Inflammatory macrophage treated with lipopolysaccharide for 4 hours (primary cell): ENCODE measurements at places on chromosomes 7 and 10.

GRCh38 chr10:15118615-15119014, 21.5 kb downstream of the RPP38 start:
- no peak for DNase-seq

GRCh38 chr7:129940329-129940728, 12.4 kb downstream of the UBE2H start:
- DNase-seq, result no peak

- DNase-seq, result no peak
These were observed 93.9 kb upstream of the AGR3 start for GRCh38 chr7:16975712-16976111.

DNA sequence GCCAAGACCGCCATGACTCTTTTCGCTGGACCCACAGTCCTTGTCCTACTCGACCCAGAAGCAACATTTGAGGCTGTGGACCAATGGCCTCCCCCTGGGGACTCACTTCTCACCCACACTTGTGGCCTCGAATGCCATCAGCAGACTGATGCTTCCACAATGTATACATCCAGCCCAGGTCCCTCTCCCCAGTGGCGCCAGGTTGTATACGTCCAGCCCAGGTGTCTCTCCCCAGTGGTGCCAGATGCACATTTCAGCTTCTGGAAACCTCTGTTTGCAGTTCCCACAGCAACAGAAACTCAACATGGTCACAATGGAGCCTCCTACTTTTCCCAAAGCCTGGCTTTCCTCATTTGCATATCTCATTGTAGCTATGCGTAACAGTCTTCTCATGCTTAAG, 210.5 kb upstream of the RNF32 start:
- no peak for DNase-seq

GRCh38 chr7:92735707-92736106, 100.7 kb downstream of the CDK6 start:
- no peak for DNase-seq
